ENCODE measurements at places on chromosomes 4 and X.

GRCh38 chr4:70893790-70894189 lies 8.4 kb upstream of the MOB1B start:
- no peak for DNase-seq

DNA sequence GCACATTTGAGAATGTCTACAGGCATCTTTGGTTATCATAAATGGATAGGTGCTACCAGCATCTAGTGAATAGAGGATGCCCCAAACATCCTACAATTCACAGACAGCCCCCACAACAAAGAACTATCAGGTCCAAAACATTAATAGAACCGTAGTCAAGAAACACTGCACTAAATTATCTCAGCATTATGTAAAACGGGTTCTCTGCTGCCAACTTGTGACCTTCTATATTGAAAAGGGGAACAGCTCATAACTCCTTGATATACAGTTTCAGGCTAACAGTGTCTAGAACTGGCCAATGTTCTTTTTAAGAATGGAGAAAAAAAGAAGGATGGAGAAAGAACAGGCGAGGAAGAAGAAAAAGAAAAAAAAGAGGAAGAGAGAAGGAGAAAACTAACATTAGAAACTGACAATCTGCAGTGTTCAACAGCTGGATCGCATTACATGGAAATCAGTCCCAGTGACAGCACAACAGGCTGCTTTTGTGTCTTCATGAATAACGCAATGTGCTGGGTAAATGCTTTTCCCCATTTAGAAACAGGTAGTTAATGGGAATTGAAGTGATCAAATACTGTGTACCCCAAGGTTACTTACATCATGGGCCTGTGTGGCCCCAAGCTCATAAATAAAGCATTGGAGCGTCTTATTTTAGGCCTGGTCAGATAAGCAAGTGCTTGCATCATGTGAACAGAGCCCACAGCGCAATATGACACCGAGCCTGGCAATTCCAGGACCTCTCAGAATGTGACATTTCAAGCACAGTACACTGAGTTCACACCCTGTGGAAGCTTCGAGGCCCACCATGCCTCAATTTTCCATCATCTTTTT lies 339.5 kb downstream of the DHX15 start:
- no peak for DNase-seq

- no peak for DNase-seq
Measured at GRCh38 chr4:107468812-107469211, 251.2 kb downstream of the PAPSS1 start.

DNA sequence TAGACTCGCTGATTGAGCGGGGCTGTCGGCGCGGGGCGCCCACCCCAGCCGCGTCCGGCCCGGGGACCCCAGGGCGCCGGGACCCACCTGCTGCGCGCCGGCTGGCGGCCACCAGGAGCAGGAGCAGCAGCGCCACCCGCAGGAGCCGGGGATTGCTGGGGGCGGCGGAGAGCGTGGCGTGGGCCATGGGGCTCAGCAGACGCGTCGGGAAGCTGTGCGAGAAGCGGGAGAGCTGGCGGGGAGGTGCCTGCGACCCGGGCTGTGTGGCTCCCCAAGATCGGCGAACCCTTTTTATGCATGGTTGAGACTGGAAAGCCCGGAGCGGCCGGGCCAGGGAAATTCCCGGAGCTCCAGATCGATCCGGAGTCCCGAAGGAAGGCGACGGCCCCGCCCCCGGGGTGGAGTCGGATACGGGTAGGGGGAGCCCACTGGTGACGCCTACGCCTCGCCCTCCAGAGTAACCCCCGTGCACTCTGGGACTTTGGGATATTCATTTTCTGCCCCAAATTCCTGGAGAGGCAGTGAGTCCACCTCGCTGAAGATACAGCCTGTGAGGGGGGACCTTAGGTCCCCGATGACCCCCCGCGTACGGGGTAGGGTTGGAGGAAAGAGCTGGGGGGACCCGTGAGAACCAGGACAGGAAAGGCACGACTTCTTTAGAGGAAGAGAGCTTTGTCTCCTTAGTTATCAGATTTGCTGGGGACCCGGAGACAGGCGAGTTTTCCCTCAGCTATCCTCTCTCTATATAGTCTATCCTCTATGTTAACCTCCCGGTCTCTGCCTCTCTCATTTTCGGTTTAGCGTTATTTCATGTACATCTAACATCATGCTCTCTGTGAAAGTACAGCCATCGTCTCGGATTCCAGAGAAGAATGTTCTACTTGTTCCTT lies at the start of gene CXCL3:
Gene CXCL3, minus strand, starts transcription at position 265 of the 890 bp plus-strand sequence. Its CDS starts 78 bp downstream, at position 187.
- DNase-seq, result no peak

DNA sequence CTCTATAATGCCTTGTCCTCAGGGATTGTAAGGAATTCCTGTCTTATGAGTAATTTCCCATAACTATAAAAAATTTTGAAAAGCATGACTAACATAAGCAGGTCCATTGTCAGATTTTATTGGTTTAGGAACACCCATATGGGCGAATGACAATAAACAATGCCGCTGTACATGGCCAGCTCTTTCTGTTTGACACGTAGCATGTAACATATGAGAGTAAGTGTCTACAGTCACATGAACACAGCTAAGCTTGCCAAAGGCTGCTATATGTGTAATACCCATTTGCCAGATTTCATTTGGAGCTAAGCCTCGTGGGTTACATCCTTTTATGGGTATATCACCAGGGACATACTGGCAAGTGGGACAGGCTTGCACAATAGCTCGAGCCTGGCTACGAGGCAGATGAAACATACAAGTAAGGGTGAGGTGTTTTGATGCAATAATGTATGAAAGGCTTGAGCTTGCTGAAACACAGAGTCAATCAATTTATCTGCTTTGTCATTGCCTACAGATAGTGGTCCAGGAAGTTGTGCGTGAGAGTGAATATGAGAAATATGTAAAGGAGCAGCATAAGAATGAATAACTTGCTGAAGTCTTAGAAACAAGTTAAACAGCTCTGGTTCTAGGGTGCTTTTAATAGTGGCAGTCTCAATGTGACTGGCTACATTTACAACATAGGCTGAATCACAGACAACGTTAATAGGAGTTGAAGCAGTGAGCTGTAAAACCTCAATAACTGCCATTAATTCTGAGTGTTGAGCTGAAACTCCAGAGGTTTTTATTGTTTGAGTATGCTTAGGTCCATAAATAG lies 67.4 kb upstream of the UGT2B10 start:
- no peak for DNase-seq

DNA sequence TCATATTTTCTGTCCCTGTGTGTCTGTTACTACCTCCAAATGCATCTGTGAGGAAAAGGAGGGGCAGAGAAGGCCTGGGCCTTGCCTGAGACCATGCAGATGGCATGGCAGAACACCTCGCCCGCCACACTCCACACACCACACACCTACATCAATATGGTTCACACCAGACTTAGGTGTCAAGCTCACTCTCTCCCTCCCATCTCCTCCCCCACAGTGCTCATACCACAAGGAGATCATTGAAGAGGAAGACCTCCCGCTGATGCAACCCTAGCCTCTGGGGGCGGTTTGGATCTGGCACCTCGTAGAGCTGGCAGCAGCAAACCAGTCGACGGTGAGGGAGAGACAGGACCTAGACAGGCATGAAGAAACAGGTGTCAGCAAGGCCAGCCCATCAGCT lies 16.6 kb upstream of the KDM5C start:
- DNase-seq, result no peak

DNA sequence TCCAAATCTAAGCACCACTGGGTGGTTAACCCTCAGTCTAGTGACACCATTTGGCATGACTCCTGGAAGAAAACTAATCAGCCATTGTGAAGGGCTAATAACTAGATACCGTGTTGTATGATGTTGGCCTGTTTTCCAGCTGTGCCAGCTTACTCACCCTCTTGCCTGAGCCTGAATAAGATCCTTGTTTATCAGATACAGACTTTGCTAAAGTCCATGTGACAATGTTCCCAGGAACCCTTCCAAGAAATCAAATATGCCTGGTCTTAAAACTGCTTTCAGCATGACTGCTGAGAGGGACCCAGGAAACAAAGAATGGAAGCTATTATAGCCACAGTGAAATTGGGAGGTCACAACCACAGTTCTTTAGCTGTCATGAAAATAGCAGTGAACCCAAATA lies 640.8 kb upstream of the INTU start:
- no peak for DNase-seq

Measured in T-cell (primary cell).